Calu3 (cell line): ENCODE measurements at places on chromosomes 11 and 22. TPM values are rescaled to one million over a fixed set of nuclear protein-coding genes. Genes with fewer than 3 reads are reported as not detected.
A peak's percentile ranks its signal among the peaks of the same experiment; 100 is the strongest.

DNA sequence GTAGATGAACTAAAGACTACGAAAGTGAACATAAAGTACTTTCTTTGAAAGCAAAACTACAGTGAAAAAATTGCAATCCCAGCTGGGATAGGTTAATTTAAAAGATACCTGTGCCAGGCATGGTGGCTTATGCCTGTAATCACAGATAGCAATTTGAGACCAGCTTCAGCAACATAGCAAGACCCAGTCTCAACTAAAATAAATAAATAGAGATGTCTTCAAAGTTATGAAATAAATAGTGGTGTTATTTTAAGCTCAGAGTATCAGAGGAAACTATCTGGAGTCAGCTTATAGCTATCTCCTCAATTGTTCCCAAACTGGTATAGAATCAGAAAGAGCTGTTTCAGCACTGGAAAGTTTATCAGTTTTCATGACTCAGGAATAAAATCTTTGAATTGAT is 17.3 kb upstream of the MMP13 start:
- DNase-seq, result no peak

DNA sequence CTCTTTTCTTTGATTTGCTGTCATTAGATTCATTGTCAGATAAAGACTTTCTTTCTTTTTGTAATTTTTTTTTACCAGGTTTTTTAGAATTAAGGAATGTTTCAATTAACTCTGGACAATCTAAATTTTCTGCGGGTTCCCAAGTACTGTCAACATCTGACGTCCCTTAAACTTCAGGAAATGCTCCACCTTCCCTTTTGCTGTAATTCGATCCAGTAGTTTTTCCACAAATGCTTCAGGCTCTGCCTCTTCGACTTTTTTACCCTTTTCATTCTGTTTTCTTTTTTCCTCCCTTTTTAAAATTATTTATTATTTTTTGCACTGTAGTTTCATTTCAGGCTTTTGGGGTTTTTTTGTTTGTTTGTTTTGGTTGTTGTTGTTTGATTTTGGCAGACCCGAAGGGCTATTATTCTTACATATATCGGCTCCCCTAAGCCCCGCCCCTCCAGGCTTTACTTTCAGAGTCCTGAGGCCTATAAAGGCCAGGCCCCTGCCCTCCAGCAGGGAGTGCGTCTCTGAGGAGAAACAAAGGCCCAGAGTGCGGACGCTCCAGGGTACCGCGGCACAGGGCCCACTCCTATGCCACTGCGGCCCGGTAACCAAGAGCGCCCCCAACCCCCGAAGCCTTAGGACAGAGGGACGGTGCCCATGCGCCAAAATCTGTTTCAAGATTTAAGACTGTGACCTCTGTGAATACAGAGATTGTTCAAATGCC is 116.4 kb downstream of the TYR start:
- no peak for DNase-seq

- no peak for DNase-seq
Observed at GRCh38 chr22:49203091-49203858, 624.4 kb downstream of the BRD1 start.

SULT4A1 gene
- 7.9 and 9.1 TPM in 2 replicates for total RNA-seq

GRCh38 chr11:115912484-115912945 is 408.3 kb upstream of the CADM1 start:
- DNase-seq, result no peak

PPP6R3 gene
- total RNA-seq, result 116 and 122 TPM in 2 replicates

SAA4 gene
- total RNA-seq, result 2.6 and 7.2 TPM in 2 replicates

GRCh38 chr11:26755762-26756161 is 33.9 kb upstream of the SLC5A12 start:
- DNase-seq, result no peak

DNA sequence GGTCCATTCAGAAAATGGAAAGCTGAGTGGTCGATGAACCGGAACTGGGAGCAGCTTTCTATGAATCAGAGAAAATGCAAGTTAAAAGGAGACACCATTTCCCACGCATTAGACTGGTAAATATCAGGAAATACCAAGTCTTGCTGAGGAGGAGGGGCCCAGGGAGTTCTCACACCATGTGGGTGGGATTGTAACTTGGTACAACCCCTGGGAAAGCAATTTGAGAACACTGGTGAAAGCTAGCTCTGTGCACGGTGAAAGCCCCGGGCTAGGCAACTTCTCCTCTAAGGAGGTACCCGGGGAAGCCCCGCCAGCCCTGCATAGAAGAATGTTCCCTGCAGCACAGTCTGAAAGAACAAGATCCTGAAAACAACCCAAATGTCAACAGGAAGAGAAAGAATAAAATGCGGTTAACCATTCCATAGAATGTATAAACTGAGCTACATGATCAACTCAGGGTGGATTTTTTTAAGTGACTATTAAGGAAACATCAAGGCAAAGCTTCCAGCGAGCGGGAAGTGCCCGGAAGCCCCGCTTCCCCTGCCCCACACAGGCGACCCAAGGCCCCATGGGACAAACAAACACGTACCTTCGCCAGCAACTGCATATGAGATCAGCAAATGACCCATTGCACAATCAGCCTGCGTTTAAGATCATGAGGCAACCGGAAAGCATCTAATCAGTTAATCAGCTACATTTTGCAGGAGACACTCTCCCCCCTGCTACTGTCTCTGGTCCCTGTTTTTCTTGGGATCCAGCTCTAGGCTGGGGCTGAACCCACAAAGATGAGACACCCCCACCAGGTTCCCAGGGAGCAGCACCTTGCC is 11.3 kb downstream of the SHANK2 start:
- peak; percentile 71 for DNase-seq

DNA sequence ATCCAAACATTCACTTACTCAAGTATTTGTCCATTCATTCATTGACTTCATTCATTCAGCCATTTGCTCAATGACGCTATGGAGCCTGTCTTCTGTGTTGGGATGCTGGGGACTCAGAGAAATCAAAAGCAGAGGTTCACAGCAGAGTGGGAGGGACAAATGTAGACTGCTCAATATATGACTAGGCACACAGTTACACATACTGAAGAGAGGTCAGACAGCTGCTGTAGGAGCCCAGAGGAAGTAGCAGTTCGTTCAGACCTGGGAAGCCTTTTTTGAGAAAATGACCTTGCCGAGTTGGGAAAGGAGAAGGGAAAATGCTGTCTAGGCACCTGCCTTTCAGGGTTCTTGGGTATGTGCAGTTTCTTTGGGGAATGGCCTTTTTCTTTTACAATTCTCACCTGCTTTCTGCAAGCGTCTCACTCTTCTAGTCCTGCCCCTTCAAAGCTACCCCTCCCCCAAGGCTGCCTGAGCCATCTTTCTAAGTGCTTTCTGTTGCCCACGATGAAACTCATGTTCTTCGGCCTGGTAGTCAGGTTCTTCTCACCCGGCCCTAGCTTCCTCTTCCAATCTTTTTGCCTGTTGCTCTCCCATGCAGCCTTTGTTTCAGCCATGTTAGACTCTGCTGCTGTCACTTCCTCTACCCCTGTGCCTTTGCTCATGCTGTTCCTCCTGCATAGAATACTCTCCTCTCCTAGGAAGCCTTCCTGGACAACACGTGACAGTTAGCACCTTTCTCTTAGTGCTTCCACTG is 4.2 kb upstream of the UVRAG start:
- DNase-seq, result no peak

- no peak for DNase-seq
Observed at GRCh38 chr11:81658722-81659121, 1074.9 kb downstream of the FAM181B start.

APOA5 gene
- total RNA-seq, result not detected in 2 replicates

DNA sequence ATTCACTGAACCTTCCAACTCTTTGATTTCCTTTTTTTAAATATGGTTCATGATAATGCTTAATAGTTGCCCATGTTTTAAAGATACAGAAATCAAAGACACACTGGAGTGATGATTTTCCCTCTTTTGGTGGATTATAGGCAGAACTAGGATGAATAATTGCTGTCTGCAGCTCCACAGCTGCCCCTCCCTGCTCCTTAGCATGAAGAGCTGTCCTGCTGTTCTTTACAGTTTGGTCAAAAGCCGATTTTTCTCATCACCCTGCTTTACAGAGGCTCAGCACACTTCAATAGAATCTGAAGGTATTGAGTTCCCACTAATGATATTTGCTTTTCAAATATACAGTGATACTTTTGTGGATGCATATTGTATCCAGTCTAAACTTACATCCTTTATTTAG is 202.6 kb downstream of the AASDHPPT start:
- no peak for DNase-seq
